CD4-positive, alpha-beta T cell treated with Interleukin-15 for 4 hours (primary cell): ENCODE measurements at places on chromosomes 4 and X.

DNA sequence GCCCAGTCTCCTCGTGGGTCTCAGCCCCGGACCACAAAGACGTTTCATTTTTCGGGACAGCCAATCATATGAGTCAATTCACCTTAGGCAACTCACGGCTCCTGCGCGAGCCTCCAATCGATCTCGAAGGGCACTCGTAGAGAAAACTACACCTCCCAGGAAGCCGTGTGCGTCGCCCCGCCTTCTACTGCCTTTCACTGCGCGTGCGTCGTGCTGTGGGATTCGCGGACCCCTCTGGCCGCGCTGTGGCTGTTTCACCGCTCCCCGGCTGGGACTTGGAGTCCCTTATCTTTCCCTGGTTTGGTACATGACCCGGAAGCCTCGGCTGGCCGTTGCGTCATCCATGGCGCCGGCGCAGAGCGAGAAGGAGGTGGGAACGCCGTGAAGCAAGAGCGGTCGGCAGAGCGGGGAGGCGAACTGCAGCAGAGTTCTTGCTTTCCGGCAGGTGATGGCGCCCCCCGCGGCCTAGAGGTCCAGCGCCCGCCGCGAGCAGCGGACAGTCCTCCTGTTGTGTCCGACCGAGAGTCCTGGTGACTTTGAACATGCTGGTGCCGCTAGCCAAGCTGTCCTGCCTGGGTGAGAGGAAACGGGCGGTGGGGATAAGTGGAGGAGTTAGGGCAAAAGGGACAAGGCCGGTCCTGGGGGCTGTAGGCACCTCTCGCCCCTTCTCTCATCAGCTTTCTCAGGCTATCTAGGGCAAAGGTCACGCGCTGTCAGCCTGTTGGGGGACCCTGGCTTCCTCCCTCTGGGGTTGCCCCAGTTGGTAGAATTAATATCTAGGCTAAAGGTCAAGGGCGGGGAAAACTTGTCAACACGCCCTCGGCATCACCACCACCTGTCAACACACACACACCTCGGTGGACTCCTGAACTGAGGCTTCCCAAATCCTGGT is at the start of gene ETFDH:
TSS of gene ETFDH (plus strand) at position 382 of the 892 bp plus-strand sequence. CDS start at position 543, 161 bp downstream.
- DNase-seq: peak; percentile 99

GRCh38 chr4:86043755-86044592 is 315.9 kb downstream of the MAPK10 start:
- DNase-seq: peak; percentile 10

GRCh38 chrX:29461039-29461438 is 754.3 kb upstream of the MAGEB2 start:
- no peak for DNase-seq

- no peak for DNase-seq
These were observed 645.9 kb upstream of the INTU start for GRCh38 chr4:126986828-126987227.

DNA sequence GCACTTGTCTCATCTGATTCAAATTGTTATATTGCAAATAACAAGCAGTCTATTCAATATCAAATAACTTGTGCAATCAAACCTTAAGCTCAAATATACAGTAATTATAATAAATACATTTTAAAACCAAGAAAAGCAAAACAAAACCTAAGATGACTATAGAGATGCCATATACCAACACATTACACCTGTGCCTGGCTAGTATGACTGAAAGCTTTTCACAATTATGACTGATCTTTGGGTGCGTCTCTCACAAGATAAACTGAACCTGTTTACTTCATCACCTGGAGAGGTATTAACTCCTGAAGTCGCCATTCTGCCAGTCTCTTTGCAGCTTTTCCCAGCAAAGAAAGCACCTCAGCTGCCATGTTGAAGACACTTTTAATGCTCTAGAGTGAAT is 41.3 kb downstream of the ACSL4 start:
- no peak for DNase-seq

- DNase-seq: no peak
These were observed 58.5 kb downstream of the NPY1R start for GRCh38 chr4:163273922-163274321.

DNA sequence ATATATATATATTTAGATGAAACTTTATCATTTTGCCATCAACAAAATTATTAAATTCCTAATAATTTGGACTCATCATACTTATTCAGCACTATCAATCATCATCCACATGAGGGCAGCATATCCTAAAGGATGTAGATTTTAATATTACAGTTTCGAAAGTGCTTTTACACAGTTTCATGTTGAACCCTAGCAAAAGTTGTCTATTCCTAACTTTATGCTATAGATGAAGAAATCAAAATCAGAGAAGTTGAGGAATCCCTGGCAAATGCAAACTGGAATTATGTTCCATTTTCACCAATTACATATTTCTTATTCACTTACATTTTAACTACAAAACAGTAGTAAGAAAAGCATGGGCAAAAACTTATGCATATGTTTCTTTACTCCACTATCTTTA is 36.6 kb upstream of the UGT2A1 start:
- DNase-seq: peak; percentile 28

GRCh38 chr4:8727131-8727530 is 134.6 kb downstream of the CPZ start:
- DNase-seq: no peak

GRCh38 chr4:99381588-99382175 is 29.1 kb upstream of the ADH1C start:
- DNase-seq: no peak

- no peak for DNase-seq
These were observed 31.8 kb downstream of the PRDM8 start for GRCh38 chr4:80229128-80229527.

DNA sequence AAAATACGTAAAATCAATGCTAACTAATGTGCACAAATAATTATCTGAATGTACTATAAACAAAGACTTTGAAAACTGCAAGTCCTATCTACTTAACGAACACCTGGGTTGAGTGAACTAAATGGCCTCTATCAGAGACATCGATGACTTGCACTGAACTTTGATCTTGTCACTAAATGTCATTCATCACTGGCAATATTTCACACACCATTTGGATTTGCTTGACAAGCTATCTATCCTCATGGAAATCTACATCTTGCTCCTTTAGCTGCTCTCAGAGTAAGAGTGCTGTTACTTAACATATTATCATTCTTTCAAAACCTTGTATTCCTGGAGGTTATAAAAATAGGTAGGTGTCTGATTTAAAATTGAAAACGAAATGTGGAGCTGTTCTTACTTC is 289.3 kb downstream of the TLL1 start:
- DNase-seq: no peak

DNA sequence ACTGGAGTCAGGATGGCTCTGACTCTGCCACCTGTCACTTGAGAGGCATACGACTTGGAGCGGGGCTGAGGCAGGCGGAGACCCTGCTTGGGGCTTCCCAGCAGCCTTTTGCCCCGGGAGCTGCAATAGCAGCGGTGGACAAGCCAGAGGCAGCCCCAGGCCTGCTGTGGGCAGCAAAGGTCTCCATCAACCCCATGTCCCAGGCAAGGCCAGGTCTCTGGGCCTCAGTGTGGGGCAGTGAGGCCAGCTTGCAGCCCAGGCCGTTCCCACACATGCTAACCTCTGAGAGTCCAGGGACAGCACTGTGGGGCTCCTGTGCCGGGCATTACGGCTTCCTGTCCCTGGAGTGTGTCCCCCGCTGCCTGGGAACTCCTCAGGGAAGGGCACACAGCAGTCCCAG is 53.0 kb downstream of the FAM53A start:
- no peak for DNase-seq
